EH (cell line): ENCODE measurements at places on chromosomes 2 and 18.

DNA sequence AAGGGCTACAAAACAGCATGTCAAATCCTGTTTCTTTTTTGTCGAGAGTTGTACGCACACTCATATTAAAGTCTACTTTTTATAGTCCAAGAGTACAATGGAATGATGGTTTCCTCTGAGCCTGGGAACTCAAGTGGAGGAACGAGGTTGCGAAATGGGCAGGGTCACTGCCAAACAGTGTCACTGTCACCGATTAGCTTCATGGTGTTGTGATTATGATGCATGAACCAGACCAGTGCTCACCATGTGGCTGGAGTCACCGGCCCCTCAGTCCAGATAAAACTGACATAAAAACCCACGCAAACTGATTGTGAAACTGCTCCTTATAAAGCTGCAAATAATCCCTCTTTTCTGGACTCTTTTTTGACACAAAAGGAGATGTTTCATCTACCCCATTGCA lies 122.0 kb downstream of the COPS8 start:
- DNase-seq, result peak; percentile 93

- no peak for DNase-seq
These were observed 117.2 kb upstream of the NRP2 start for GRCh38 chr2:205565142-205565522.

DNA sequence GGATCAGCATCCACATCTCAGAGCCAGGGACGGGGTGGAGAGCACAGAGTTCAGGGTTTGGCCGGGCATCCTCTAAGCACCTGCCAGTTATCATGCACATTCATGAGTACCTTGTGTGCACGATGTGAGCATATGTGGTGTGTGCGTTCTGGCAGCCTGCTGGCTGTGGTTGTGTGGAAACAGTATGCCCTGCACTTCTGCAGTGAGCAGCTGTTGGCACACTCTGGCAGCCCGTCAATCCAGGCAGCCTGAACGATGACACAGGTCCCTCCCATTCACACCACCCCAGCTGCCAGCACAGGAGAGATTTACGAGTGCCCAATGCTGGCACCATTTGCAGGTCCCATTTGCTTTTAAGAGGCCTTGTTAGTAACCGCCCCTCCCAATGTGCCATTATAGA lies 74.2 kb downstream of the CD8B2 start:
- DNase-seq, result no peak

- DNase-seq, result no peak
These were observed 46.3 kb downstream of the CCDC150 start for GRCh38 chr2:196685792-196686191.

- DNase-seq, result no peak
These were observed 473.8 kb downstream of the DCC start for GRCh38 chr18:52813635-52814416.

GRCh38 chr2:113061241-113061640 lies 2.2 kb downstream of the IL36RN start:
- DNase-seq, result no peak

GRCh38 chr2:186746584-186746983 lies 52.7 kb downstream of the FAM171B start:
- DNase-seq, result no peak

DNA sequence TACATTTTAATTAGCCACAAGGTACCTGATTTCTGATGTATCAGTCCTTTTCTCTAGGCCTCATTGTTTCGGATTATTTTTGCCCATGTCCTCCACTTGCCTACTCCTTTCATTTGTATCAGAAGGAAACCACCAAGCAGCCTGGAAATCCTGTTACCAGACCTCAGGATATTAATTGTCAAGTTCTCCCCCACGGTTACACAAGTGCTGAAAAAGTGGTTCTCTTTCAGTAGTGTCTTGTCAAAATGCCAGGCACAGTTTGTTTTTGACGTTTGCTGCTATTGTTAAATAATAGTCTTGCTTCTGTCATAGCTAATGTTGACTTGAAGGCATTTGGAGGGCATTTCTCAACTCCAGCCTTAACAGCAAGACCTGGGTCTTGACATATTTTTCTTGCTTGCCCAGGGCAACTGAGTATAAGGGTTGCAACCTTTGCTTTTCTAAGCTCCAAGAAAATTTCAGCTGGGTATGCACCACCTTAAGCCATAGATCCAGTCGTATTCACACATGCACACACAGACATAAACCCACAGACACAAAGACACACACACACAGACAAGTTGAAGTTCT lies 31.0 kb downstream of the INSIG2 start:
- no peak for DNase-seq

DNA sequence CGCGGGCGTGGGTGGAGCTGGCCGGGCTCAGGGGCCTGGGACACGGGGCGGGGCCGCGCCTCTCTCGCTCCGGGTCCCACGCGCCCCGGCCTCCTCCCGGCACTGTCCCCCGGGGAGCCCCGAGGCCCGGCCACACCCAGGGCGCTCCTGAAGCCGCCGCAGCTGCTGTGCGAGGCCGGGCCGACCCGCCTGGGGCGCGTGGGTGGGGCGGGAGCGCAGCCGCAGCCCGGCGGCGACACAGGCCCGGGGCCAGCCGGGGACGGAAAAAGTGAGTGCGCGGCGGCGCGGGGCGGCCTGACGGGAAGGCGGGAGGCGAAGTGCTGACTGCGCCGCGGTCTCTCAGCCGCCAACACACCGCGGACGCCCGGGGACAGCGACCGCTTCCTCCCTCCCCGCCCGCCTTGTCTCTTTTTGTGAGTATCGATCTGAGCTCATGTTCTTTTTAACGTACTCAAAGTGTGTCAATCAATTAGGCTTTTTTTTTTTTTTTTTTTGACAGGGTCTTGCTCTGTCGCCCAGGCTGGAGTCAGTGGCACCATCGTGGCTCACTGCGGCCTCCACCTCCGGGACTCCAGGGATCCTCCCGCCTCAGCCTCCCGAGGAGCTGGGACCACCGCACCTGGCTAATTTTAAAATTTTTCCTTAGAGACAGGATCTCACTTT lies 14.5 kb downstream of the PDCD1 start:
- peak; percentile 63 for DNase-seq

GRCh38 chr2:48482769-48483168 lies 47.2 kb upstream of the STON1 start:
- DNase-seq, result no peak

GRCh38 chr2:195488567-195488966 lies 168.5 kb upstream of the SLC39A10 start:
- DNase-seq, result peak; percentile 23

DNA sequence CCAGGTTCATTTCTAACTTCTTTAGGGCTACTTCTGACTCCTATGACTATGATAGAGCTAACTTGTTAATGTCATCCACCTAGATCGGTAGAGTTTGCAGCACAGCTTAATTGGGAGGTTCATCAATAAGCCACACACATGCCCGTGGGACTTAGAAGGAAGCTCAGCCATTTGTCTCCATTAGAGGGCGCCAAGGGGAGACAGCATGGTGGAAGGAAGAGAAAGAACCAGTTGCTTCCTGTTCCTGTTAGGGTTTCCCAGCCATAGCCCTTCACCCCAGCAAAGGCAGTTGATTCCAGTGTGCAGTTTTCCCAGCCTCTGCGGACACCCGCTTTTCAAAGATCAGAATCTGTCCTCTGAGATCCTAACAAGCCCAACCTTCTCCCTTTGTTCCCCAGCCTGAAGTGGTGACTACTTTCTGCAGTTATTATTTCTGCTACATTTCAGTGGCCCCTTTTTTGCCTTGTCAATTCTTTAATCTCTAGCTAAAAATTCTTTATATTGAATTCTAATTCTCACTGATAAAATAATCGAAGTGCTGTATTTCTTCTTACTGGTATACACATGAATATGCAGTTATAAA lies 30.3 kb downstream of the MAIP1 start:
- peak; percentile 78 for DNase-seq

DNA sequence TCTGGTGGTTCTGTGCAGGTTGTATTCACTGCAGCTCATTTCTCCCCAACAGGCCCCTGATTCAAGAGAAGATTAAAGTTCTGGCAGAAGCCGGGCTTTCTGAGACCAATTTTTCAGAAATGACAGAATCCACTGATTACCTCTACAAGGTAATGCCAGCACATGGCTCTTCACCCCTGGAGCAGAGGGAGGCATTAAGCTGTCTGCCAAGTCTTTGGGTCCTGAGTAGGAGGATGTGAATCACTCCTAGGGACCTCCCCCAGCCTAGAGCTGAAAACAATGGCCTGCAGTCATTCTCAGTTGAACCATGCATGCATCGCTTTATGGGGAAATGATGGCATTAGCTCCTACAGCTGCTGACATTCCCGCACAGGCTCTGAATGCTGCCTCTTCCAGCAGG lies 20.5 kb upstream of the RPL37A start:
- peak; percentile 86 for DNase-seq

DNA sequence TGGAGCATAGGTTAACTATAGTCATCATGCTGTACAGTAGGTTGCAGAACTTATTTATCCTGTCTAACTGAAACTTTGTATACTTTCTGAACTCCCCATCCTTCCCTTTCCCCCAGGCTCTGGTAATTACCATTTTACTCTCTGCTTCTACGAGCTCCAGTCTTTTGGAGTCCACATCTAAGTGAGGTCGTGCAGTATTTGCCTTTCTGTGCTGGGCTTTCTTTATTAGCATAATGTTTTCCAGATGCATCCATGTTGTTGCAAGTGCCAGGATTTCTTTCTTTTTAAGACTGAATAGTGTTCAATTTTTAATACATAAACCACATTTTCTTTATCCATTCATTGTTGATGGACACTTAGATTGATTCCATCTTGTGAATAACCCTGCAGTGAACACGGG lies 464.1 kb downstream of the TGIF1 start:
- no peak for DNase-seq

- no peak for DNase-seq
These were observed 65.1 kb downstream of the FAM210A start for GRCh38 chr18:13661051-13661778.

GRCh38 chr2:37267685-37268084 lies 36.2 kb downstream of the NDUFAF7 start:
- DNase-seq, result no peak

DNA sequence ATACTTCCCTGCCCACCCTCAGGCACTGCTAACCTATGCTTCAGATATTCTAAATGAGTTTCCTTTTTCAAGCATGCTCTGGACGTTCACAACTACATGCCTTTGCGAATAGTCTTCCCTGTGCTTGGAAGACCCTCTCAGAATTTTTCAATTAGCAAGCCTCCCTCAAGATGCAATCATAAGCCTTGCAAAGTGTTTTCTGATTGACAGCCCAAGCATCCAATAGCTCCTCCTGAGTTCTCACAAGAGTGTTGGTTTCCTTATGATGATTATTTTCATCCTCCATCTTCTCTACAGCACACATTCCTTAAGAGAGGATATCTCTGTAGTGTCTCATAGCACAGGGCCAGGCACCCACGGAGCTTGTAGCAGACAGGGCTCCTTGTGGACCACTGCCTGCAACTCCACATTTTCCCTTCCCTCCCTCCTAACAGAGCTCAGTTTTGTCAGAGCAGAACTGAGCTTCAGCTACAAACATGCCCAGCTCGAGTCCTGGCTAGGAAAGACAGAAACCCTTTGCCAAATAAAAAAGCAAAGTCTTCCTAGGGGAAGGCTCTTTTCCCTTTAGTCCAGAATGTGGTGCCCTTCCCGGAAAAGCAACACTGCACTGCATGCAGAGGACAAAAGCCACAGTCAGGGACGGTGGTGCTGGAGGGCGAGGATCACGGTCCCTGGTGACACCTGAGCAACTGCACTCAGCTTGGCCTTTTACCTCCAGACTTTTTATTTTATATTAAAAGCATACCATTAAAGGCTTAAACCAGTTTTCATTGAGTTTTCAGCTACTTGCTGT lies 819.8 kb upstream of the ID2 start:
- no peak for DNase-seq

DNA sequence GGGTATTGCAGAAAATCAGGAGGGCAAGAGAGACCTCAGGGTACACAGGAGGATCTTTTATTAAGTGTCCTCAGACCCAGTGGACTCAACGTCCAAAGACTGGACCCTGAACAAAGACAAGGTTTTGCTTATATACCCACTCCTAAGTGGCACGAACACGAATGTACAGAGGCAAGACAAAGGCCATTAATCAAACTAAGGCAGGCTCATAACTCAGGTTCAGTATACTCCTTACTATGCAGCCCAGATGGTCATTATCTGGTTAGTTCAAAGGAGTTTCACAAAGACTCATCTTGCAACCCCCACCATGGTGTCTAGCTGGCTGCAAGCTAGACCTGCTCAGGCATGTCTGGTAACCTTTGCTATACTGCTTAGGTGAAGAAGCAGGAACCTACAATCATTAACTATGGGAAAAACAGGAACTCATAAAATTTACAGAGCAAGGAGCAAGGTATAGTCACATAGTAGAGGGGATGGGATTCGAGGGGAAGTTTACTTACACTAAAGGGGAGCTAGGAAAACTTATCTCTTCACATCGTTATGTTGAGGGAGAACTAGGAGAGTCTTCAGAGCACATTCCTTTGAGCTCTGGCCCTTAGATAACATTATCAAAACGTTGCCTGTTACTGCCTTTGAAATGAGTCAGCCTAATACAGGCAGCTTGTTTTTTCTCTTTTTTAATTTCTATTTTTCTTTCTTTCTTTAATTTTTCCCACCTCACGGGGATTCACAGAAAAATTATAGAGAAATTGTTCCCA lies 33.9 kb downstream of the SLC4A3 start:
- peak; percentile 44 for DNase-seq

GRCh38 chr2:72744049-72744448 lies 81.8 kb downstream of the EXOC6B start:
- DNase-seq, result peak; percentile 34

DNA sequence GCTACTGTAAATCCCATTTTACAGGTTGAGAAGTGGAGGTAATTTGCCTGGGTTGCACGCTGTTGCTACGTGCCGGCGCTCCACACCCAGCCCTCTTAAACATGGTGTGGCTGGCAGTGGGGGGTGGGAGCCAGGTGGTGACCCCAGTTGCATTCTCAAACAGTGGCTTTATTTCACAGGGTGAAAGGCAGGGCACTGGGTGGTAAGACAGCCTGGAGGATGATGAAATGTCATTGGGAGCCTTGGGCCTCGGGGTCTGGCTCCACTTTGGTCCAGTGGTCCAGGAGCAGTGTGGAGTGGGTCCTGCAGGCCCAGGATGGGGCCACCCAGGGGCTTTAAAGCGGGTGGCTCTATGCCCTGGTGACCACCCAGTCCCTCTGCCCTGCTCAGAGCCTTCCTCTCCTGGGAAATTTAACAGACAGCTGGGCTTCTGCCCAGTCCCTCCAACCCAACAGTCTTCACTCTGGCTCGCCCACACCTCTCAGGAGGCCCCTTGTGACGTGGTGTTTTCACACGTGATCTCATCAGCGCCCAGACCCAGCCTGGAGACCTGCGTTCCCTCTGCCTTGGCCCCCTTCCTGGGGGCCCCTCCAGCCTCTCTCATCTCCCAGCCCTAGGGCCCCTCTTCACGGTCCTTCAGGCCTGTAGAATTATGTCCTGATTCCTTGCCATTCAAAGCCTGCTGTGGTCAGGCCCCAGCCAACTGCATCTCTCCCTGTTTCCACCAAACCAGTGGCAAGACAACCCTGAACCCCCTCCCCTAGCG lies 92.5 kb downstream of the INHBB start:
- DNase-seq, result no peak

DNA sequence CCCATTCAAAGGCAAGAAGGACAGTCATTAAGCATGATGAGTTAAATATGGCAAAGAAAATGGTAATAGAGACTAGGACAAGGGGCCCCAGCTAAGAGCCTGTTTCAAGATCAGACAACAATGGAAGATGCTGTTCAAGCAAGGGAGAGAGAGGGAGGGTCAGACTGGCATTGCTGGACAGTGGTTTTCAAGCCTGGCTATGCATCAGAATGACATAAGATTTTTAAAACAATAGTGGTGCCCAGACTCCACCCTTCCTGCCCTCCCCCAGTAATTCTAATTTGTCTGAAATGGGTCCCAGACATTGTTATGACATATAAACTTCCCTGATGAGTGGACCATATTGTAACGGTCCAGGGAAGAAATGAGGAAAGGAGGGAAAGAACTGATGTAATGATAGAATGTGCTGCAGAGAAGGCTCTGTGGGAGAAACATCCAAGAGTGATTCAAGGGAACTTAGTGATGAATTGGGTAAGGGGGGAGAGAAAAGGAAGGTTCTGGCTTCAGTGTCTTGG lies 112.9 kb upstream of the TRIB2 start:
- DNase-seq, result no peak
